Mammary epithelial cell (primary cell): ENCODE measurements at places on chromosomes 11 and 22. TPM values are rescaled to one million over a fixed set of nuclear protein-coding genes. Genes with fewer than 3 reads are reported as not detected.

- DNase-seq, result no peak
Observed at GRCh38 chr11:360326-361280, 8.7 kb upstream of the B4GALNT4 start.

GRCh38 chr11:44767421-44767820 is 40.7 kb downstream of the TSPAN18 start:
- no peak for DNase-seq

KCNE3 gene
- 0.50 TPM for total RNA-seq

SLC37A2 gene
- total RNA-seq, result 34.8 TPM

OR10D3 gene
- total RNA-seq, result not detected

GRCh38 chr22:43819931-43820640 is 8.0 kb upstream of the EFCAB6 start:
- DNase-seq, result no peak

DNA sequence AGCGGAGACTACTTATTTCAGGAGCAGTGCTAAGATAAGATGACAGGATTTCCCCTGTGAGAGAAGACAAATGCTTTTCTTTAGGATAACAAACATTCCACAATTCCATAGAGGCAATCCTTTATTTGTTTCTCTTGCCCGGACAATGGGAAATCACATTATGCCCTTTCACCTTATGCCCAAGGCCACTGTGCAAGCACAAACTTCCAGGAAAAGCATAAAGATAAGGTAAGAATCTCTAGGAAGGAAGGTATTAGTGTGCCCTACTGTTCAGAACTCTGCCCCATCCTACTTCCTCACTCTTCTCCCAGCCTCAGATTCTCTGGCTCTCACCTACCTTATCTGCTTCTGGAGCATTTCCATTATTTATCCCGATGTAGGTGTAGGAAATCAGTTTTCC is 23.1 kb upstream of the RDX start:
- no peak for DNase-seq

DNA sequence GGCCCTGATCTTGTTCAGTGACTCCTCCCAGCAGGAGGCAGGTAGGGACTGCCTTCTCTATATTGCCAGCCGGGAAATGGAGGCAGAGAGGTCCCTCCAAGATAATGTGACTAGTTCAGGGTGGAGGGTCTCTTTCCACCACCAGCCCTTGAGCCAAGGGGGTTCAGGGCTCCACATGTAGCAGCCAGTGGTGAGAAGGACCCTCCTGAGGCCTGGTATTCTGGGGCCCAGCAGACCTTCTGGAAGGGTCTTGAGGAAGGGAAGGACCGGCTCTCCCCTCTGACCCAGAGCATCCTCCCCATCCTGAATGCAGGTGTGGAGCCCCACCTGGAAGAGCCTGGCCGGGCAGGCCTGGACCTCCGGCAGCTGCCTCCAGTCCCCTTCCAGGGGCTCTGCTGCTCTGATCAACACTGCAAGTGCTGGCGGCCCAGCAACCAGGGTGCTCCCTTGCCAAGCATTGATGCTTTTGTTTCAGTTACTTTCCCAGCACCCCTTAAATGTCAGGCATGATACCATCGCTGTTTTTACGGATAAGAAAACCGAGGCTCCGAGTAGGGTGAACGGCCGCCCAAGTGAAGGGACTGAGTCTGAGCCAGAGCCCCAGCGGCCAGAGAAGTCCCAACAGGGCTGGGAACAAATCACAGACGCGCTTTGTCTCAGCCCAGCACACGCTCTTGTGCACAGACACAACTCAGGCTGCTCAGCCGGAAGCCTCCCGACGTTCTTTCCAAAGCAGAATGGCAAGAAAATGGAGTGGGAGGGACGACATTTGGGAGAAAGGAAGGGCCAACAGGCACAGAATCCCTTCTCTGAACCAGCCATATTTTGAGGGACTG is 38.8 kb downstream of the DKK3 start:
- no peak for DNase-seq
